Activated CD4-positive, alpha-beta T cell treated with anti-CD3 and anti-CD28 coated beads for 48 hours (primary cell): ENCODE measurements at places on chromosomes 13 and 19.

DNA sequence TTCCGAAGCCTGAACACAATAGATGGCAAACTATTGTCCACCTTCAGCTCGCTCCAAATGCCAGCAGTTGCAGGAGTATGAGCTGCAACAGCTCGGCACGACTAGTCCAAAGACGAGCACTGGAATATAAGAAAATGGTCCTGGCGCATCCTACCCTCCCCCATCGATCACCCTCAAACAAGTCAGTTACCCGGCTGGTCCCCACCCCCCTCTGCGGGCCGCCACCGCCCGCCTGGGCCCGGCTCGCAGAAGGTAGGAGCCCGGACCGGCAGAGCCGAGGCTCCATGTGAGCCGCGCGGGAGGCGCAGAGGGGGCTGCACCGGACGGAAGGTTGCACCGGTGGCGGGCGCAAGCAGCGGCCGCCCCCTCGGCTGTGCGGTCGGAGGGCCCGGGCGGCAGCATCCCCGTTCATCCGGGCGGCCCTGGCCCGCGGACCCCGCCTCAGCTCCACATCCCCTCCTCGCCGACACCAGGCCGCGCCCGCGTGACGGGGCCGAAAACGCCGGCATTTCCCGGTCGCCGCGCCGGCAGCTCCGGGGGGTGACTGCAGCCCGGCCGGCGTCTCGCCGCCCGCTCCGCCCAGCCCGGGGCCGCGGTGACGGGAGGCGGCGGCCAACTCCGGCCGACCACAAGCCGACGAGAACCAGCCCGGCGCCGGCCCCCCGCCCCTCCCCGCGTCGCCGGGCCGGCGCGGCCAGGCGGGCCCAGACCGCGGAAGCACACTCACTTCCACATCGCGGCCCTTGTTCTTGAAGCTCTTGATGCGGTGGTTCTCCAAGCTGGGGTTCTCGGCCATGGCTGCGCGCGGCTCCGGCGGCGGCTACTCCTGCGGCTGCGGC is 552 bp downstream of the KPNA3 start:
- peak; percentile 67 for DNase-seq

DNA sequence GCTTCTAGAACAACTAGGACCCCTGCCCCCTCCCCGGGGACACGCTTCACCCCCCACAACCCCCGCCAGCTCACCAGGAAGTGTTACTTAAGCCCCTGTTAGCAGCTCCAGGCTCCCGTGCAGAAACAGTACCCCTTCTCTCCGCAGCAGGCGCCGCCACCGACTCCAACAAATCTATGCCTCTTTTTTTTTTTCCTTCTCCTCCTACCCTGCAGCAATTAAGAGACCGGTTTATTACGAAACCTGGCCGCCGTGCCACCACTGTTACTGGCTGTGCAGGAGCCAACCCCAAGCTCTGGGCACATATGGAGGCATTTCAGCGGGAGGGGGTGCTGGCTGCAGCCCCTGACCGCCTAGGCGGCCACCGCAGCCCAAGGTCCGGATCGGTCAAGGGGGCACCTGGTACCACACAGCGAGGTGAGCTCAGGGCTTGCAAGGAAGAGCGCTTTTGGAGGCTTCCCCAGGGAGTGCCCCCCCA is 2.4 kb downstream of the GADD45B start:
- peak; percentile 73 for DNase-seq

- no peak for DNase-seq
These were observed 33.9 kb upstream of the MIR17HG start for GRCh38 chr13:91313581-91313980.

DNA sequence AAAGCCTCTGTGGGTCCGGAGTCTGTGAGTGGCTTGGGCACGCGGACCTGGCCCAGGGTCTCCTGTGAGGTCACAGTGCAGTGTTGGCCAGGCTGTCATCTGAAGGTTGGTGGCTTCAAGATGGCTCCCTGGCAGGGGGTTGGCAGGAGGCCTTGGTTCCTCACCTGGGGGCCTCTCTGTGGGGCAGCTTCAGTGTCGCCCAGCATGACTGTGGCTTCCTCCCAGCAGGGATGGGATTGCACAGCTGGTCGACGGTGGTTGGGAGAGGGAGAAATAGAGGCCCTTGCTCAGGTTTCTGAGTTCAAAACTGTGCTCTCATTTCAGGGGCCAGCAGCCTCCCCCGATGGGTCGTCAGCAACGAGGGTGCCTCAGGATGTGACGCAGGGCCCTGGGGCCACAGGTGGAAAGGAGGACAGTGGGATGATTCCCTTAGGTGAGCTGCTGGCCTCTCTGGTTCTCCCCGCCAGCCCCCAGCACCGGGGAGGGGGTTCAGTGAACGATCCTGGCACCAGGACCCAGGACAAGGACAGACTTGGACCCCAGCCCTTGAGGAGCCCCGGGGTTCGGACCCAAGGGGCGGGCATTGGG is 17.2 kb downstream of the ZNF444 start:
- DNase-seq: no peak

DNA sequence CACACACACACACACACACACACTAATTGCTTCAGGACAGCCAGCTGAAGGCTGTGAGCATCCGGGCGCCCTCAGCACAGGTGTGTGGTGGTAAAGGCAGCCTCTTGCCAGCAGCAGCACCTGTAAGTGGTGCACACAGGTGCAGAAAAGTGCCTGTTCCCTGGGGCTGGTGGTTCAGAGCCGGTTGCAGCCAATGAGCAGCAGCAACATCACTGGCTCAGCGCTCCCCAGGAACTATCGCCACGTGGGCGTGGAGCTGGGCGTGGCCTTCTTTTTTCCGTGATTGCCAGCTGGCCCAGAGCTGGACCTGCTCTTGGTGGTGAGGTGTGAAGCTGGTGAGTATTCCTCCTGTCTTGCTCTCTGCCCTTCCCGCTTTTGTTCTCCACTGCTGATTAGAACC is at the start of gene NLRP5:
TSS of gene NLRP5 (plus strand) at position 289 of the 400 bp plus-strand sequence.
- DNase-seq: no peak

DNA sequence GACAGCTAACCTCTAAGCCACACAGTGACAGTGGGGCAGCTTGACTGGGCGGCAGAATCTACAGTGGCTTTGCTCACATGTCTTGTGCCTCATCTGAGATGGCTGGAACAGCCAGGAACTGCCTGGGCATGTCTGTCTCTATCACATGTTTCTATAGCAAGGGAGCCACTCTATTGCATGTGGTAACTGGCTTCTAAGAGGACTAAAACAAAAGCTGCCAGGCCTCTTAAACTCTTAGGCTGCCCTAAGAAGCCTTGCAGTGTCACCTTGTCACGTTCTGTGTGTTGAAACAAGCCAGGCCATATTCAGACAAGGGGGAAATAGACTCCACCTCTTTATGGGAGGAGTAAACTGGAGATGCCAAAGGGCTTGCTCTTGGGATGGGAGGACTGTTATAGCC is 122.9 kb upstream of the MAB21L1 start:
- DNase-seq: no peak
